ENCODE measurements at places on chromosomes 4 and X. TPM values are rescaled to one million over a fixed set of nuclear protein-coding genes. Genes with fewer than 3 reads are reported as not detected.

IGBP1 gene
- 45.9 TPM for total RNA-seq

KLKB1 gene
- 1.2 TPM for total RNA-seq

DNA sequence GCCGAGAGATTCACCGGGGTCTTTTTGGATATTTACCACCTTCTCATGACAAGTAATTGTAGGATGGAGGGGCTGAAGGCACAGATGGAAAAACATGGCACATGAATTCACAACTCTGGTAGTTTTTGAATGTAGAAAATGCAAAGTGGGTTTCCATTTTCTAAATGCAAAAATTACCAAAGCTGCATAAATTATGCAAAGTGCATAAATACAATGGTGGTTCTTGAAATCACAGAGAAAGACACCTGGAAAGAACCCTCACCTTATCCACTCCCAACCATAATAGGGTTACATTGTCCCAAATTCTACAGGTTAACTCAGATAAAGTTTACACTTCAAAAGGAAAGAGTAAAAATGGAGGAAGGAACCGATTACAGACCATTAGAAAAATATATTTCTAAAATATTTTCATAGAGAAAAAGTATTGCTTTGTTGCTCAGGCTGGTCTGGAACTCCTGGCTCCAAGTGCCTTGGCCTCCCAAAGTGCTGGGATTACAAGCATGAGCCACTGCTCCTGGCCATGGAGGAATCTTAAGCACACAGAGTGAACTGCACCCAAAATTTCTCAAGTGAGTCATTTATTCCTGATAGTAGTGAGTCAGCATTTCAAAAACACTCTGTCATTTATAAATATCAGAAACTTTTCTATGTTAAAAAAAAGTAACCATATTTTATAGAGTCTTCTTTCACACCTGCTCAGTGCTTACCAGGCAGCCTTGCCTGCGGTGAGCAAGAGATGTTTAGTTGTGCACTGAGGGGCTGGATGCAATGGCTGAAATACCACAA is 101.4 kb downstream of the FIP1L1 start:
- no peak for DNase-seq
- no peaks in the 10 kb centered on the region for H3K36me3 ChIP-seq
- no peak overlapping the region for H3K27ac ChIP-seq
- H3K4me1 ChIP-seq = peaks cover 2% of the 10 kb centered on the region
- H3K27me3 ChIP-seq = no peaks in the 10 kb centered on the region

DNA sequence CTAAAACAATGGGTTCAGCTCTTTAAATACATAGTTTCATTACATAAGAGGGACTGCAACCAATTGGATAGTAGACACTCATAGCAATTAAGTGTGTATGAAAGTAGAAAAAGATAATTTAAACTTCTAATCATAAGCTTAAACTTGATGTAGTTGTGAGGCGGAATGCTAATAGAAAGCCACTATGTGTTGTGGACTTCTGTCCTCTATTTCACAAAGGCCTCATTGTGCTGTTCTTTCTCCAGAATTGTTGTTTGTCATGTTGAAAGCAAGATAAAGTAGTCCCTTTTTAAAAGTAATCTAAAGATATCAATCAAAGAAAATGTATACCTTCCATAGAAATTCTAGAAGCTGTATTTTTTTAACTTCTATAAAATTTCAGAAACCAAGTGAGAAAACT is 329.4 kb downstream of the KLHL4 start:
- no peak for DNase-seq
- H3K36me3 ChIP-seq = no peaks in the 10 kb centered on the region
- no peaks in the 10 kb centered on the region for H3K27me3 ChIP-seq
- no peak overlapping the region for H3K4me3 ChIP-seq
- H3K4me1 ChIP-seq = no peaks in the 10 kb centered on the region

Data from aorta (tissue), 5 donors.